ENCODE measurements at places on chromosomes 1 and 21.

DNA sequence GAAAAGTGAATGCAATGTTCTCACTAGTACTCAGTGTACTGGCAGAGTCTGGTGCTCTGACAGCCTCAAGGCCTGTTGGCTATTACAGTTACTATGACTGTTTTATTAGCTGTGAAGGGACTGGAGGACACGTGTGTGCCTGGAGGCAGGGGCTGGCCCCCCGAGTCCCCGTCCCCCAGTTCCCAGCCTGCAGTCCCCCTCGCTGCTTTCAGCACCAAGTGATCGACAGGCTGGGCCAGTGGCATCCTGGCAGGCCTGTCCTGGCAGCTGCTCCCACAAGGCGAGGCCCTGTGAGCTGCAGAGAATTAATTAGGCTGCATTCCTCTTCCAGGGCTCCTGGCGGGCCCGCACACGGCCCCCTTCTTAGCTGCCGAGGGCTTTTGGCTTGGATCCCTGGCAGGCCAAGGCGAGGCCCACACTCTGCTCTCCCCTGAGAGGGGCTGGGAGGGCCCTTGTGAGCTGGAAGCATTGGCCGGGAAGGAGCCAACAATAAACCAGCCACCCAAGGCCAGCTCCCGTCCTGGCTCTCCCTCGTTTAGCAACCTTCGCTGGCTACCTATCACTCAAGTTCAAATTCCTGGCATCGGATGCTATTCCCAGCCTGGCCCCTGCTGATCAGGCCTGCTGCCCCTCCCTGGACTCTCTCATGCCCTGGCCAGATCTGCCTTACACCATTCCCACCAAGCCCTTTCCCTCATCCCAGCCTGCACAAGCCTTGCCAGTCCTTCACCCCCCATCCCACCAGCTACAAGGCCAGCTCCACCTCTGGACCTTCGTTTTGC is 9.8 kb downstream of the EDN2 start:
- DNase-seq: no peak

GRCh38 chr1:54965624-54966340 is 14.6 kb upstream of the TMEM61 start:
- DNase-seq: peak; percentile 52

- DNase-seq: no peak
Observed at GRCh38 chr21:17779496-17779895, 39.7 kb downstream of the C21orf91 start.

- DNase-seq: no peak
Observed at GRCh38 chr1:3283849-3284248, 170.6 kb upstream of the ARHGEF16 start.

GRCh38 chr21:38036016-38036415 is 119.8 kb upstream of the KCNJ6 start:
- DNase-seq: no peak

- DNase-seq: no peak
Observed at GRCh38 chr21:34052171-34052570, 21.2 kb upstream of the MRPS6 start.

- DNase-seq: no peak
Observed at GRCh38 chr1:233884461-233885151, 19.9 kb upstream of the SLC35F3 start.

DNA sequence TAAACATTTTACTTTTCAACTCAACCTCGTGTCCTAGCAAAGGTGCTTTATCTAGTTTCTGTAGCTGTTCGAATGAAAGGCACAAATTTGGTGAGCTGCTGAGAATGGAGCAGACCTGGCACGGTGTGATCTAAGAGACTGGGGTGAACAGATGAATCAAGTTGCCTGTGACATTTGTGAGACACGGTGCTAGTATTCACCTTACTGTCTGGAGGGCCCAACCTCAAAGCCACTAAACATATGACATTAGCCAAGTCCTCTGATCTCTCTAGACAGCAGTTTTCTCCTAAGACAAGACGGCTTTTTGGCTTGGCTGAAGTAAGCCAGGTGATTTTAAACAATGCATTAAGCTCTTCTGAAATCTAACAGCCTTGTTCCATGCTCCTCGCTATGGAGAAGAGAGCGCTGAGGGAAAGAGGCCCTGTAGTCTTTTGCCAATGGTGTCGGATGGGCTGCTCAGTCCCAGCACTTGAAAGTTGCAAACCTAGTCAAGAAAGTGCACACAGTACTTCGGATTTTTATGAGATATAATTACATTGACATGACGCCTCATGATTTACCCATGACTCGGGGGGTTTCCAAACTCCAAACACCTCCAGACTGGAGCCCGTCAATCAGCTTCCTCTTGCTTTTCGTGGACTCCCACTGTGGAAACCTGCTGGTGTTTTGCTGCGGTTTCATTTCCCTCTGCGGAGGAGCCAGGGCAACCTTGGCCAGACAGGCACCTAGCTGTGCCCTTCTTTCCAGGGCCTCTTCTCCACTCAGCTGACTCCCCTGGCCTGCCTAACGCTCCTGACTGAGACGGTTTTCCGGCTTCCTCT is 794 bp upstream of the TOR3A start:
- peak; percentile 62 for DNase-seq

GRCh38 chr1:117467336-117467735 is 100.1 kb downstream of the MAN1A2 start:
- no peak for DNase-seq

GRCh38 chr1:59986516-59987310 is 60.1 kb upstream of the CYP2J2 start:
- no peak for DNase-seq

GRCh38 chr1:69283516-69283915 is 284.2 kb upstream of the LRRC7 start:
- no peak for DNase-seq

GRCh38 chr1:160291248-160292220 is 6.6 kb upstream of the PEX19 start:
- peak; percentile 71 for DNase-seq

DNA sequence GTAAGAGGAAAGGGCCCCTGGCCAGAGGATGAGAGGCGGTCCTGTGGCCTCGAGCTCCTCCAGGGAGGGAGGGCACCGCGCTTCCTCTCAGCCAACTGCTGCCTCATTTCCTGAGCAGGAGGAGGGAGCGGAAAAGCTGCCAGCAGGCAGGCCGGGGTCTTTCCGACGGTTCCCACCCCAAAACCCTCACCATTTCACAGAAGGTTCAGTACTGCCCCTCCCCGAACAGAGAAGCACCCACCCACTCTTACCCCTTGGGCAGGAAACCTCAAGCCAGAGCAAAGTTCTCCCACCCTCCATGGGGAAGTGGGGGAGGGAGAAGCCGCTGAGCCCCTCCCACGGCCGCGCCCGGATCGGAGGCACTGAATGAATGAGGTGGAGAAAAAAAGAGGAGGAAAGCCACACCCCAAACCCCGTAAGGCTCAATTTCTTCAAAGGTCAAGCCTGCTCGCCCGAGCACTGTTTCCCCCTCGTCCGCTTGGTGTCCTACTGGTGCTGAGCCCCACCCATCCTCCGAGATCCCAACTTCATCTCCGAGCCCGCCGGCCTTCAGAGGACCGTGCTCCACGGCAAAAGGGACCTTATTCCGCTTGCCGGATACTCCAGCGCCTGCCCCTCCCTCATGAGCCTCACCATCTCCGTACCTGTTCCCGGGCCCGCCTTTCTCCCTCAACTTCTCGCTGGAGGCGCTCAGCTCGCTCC is 9.4 kb downstream of the TPM3 start:
- peak; percentile 79 for DNase-seq

DNA sequence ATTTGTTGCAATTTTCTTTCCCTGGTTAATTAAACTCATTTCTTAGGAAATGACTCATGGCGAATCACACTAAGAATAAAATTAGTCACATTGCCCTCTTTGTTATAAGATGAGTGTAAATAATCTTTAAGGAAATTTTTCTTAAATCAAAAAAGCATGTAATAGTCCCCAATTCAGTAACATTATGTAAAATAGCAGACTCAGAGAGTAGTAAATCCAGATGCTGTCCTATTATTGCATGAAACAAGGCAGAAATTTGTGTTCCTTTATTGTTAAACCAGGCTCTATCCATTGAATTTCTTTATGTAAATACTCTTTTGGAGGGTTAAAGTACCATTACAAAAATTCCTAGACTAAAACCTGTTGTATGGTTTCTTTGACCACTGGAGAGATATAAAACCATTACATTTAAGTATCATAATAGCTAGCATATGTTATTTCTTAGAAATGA is 154.5 kb upstream of the C1orf87 start:
- no peak for DNase-seq

GRCh38 chr1:209045331-209046057 is 538.0 kb upstream of the CAMK1G start:
- DNase-seq: no peak

GRCh38 chr21:36704281-36704957 is 5.5 kb downstream of the SIM2 start:
- DNase-seq: no peak

- no peak for DNase-seq
Observed at GRCh38 chr1:112849425-112850033, 106.5 kb downstream of the SLC16A1 start.

GRCh38 chr1:150578272-150579109 is 919 bp downstream of the MCL1 start:
- DNase-seq: peak; percentile 36

Measured in CD4-positive, alpha-beta T cell treated with Interferon gamma for 1 hour (primary cell).